ENCODE measurements at places on chromosomes 12 and 14.

- DNase-seq = no peak
Observed at GRCh38 chr14:99670361-99671234, 13.5 kb upstream of the CYP46A1 start.

GRCh38 chr12:52759218-52759617, 17.9 kb downstream of the KRT76 start:
- DNase-seq = no peak

GRCh38 chr12:74424778-74425177, 112.9 kb upstream of the ATXN7L3B start:
- DNase-seq = no peak

DNA sequence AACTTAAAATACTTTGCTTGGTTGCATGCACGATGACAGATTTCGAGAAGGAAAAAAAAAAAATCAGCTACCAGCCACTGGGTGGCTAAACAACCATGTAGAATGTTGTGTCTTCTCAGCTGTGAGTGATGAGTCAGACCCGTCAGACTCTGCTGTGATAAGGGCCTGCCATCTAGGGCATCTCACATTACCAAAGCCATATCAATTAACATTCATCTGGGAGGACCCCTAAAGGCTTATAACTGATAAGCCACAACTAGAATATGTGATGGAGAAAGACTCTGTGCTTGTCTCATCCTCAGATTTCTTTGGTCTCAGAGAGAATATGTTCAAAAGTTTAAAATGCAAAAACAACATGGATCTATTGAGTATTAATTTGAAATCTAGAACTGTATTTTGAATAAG, 111.5 kb downstream of the PAX9 start:
- no peak for DNase-seq

GRCh38 chr14:61992139-61992538, 229.9 kb downstream of the SNAPC1 start:
- no peak for DNase-seq

- no peak for DNase-seq
Observed at GRCh38 chr14:29425705-29426482, 501.8 kb downstream of the PRKD1 start.

GRCh38 chr12:12897302-12897701, 5.9 kb downstream of the GPRC5A start:
- DNase-seq = no peak

DNA sequence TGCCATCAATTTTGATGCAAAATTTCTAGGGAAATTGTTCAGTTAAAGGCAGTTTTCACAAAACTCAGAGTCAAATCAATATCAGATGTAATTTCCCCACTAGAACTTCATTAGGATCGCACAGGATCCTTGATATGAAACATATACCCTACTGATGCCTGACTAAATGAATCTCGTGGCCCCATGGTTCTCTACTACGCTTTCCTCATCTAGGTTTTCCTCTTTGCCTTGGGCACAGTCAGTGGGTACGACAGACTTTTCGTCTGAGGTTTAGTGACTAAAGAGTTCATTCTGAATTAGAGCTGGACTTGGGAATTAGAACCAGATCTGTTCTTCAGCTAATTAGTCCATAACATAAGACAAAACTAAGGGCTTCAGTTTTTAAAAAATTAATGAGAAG, 42.5 kb upstream of the GNPNAT1 start:
- DNase-seq = no peak

Measured in dermis microvascular lymphatic vessel endothelial cell (primary cell).